Right forelimb (tissue), 1 donor: ENCODE measurements at places on chromosomes 16 and 17.

DNA sequence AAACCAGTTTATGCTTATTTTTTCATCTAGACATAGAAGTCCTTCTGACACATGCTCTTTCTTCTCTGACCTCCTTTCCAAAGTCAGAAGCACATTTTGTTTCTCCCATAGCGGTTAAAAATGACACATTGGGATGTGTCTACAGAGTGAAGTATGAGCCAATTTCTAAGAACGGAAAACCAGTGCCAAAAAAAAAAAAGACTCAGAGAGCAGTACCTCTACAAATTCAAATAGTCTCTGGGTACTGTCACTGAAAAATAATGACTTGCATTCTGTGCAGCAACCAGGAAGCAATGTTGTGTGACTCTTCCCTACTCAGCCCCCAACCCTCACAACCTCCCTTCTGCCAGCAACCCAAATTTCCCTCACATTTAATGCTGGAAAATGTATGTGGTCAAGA is 145.5 kb upstream of the PMFBP1 start:
- peak; percentile 41 for DNase-seq

DNA sequence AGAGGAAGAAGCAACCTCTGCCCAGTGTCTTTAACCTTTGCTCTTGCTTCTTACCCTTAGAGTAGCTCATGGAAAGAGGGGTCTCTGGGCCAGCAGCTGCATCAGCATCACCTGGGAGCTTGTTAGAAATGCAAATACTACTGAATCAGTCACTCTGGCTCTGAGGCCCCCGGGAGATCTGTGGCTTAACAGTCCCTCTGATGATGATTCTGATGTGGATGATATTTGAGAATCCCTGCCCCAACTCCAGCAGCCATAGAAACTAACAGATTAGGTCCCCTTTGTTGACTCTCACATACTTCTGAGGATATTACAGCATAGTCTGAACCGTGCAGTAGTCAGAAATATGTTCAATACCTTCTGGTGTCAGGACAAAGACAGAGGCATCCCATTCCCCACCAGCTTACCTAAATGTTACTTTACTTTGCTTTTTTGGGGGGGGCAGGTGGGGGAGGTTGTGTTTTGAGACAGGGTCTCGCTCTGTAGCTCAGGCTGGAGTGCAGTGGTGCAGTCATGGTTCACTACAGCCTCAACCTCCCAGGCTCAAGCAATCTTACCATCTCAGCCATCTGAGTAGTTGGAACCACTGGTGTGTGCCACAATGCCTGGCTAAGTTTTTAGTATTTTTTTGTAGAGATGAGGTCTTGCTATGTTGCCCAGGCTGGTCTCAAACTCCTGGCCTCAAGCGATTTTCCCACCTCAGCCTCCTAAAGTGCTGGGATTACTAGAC is 220.1 kb downstream of the CCDC182 start:
- no peak for DNase-seq

GRCh38 chr16:51009813-51010212 is 141.3 kb downstream of the SALL1 start:
- no peak for DNase-seq

DNA sequence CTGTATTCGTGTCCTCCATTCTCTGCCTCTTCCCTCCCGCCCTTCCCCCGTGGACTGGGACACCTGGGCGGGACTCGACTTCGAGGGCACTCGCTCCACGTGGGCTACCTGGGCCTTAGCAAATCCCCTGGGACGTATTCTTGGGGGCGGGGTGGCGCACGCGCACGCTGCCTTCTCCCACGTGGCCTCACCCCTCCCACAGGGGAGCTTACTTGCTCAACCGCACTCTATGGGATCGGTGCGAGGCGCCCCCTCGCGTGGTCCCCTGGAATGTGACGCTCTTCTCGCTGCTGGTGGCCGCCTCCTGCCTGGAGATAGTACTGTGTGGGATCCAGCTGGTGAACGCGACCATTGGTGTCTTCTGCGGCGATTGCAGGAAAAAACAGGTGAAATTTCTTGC is 3.5 kb downstream of the VMO1 start:
- DNase-seq = no peak

DNA sequence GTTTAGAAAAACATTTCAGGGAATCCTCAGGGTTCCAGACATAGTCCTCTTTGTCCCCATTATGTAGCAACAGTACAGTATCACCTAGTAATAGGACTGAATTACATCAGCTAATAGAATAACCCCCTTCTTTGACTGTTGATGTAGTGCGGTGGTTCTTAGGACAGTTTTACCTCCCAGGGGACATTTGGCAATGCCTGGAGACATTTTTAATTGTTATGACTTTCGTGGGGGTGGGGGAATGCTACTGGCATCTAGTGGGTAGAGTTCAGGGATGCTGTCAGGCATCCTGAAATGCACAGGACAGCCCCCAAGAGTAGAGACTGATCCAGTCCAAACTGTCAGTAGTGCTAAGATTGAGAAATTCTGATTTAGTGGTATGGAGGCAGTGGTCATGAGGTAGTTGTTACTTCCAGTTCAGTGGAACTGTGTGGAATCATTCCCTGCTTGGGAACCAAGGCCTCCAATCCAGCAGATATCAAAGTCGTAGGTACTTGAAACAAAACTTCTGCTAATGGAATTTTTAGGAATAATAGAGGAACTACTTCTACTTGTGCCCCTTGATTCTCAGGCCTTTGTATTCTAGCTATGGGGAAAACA is 20.3 kb downstream of the NF1 start:
- DNase-seq = no peak

DNA sequence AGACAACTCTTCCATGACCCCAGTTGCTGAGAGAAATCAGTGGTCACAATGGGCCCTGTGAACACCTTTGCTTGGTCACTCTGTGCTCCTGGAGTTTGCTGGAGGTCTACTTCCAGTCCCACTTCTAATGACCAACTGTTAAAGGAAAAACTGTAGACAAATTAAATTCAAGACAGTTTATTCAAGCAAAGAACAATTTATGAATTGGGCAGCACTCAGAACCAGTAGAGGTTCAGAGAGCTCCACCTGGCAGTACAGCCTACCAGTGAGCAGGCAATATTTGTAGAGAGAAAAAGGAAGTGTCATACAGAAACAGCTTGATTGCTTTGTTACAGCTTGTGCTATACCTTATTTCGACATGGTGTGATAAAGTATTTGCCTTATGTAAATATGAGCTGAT is 116.5 kb downstream of the HS3ST3B1 start:
- DNase-seq = no peak

- no peak for DNase-seq
These were observed 225.3 kb upstream of the TBX2 start for GRCh38 chr17:61174310-61174709.

DNA sequence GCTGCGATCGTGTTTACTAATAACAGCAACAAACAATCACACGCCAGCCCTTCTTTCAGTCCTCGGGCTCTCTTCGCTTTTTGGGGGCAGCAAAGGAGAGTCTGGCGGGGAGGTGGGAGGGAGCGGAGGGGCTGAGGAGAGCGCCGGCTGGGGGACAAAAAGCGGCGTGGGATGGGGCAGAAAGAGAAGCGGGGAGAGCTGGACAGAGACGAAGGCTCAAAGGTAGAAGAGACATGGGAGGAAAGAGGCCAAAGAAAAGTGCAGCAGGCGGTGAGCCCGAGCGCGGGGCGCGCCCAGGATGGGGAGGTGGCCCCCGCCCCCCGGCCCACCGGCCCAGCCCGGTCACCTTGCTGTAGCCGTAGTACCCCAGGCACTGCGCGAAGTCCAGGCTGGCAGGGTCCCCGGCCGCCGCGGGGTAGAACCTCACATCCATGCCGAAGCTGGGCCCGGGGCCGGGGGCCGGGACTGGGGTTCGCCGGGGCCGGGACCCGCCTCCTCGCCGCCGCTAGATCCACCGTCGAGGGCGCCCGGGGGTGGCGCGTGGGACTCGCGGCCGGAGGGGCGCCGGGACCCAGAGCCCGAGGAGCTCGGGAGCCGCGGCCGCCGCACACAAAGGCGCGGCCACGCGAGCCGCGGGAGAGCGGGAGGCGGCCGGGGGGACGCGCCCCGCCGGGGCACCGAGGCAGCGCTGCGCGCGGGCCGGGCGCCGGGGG is 496 bp downstream of the TOX3 start:
- no peak for DNase-seq
